Fibroblast of mammary gland (primary cell): ENCODE measurements at places on chromosomes 12 and 14.

- no peak for DNase-seq
Observed at GRCh38 chr14:36863271-36863670, 201.6 kb downstream of the PAX9 start.

GRCh38 chr12:130640901-130641300 lies 75.2 kb downstream of the RIMBP2 start:
- DNase-seq: no peak

GRCh38 chr14:102353126-102353619 lies 9.5 kb downstream of the CINP start:
- no peak for DNase-seq

DNA sequence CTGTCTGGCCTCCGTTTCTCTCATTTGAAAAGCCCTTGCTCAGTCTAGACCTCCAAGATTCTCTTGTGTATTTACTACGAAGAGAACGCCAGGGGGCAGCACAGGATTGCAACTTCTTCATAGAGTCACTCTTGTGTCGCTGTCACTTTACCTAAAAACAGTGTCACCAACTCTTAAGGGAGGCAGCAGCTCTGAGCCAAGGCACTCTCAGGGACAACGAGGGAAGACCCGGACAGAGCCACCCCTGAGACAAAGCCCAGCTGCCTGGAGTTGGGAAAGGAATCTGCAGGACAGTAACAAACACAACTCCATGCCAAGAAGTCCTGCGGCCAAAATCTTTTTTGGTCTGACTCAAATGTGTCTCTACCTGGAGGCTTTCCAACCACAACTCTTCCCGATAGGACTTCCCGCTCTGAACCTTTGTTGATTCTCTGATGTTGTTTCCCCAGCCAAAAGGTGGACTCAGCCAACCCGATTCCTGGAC lies 9.6 kb upstream of the RPAP3 start:
- peak; percentile 84 for DNase-seq

DNA sequence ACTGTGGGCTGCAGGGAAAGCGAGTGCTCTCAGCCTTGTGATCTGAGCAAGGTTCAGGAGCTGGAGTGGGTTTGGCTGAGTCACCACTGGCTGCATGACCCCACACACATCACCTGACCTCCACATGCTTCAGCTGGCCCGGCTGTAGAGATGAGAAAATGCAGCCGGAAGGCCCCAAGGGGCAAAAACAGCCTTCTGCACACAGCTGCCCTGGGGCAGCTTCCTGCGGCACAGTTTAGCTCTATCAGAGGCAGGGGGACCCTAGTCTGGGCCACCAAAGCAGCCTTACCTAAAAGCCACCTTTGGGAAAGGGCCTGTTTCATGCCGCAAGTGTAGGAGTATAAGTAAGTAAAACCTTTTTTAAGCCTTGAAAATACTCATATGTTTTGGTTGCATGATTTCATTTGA lies 123.3 kb downstream of the SSPN start:
- peak; percentile 97 for DNase-seq

DNA sequence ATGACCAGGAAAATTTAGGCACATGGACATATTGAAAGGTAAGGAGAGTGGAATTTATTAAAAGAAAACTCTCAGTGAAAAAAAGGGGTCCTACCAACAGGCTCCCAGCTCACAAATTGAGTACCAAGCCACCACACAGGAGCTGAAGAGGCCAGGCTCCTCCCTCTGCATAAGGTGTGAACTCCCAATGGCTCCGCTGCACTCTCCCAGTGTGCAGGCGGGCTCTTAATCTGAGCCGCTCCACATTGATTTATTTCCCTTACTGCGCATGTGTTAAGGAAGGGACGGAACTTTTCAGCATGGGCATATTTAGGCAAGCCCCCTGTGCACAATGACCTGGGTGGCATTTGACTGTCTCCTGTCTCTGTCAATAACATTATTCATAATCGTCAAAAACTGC lies 68.6 kb upstream of the PLEKHG7 start:
- no peak for DNase-seq

- DNase-seq: no peak
Observed at GRCh38 chr12:3975652-3976051, 102.5 kb upstream of the PARP11 start.

GRCh38 chr12:105931762-105932570 lies 206.8 kb downstream of the NUAK1 start:
- DNase-seq: no peak

- no peak for DNase-seq
Observed at GRCh38 chr14:105167303-105168092, 1.1 kb downstream of the JAG2 start.

GRCh38 chr14:92093320-92093719 lies 13.1 kb downstream of the ATXN3 start:
- peak; percentile 8 for DNase-seq

- peak; percentile 14 for DNase-seq
Observed at GRCh38 chr12:120642826-120643225, 2.4 kb downstream of the CABP1 start.

GRCh38 chr14:32080001-32080510 lies 3.0 kb downstream of the ARHGAP5 start:
- DNase-seq: no peak

DNA sequence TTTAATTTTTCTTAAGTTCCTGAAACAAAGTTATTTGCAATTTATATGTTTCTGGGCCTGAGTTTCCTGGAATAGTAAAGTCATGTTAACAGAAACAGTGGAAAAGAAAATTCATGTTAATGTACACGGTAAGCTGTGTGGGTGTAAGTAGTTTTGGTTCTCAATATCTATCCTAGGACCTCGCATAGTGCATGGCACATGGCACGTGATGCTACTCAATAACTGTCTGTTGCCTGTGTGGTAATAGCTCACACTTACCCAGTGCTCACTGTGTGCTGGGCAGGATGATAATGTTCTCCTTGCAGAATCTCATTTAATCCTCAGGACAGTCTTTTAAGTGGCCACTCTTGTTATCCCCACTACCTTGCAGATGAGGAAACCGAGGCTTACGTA lies 100.7 kb downstream of the DUSP16 start:
- DNase-seq: no peak

- DNase-seq: peak; percentile 60
Observed at GRCh38 chr12:69873429-69873828, 48.4 kb downstream of the MYRFL start.

GRCh38 chr14:27886256-27886655 lies 880.3 kb upstream of the FOXG1 start:
- no peak for DNase-seq

- DNase-seq: no peak
Observed at GRCh38 chr14:73753124-73753886, 39.1 kb upstream of the PNMA1 start.

- DNase-seq: no peak
Observed at GRCh38 chr12:132966676-132967415, 10.7 kb upstream of the ZNF605 start.

- peak; percentile 25 for DNase-seq
Observed at GRCh38 chr14:83071888-83072501, 1538.3 kb upstream of the SEL1L start.

- no peak for DNase-seq
Observed at GRCh38 chr14:21060614-21061346, 3.2 kb downstream of the RNASE8 start.

GRCh38 chr14:39315859-39316444 lies 82.2 kb downstream of the MIA2 start:
- no peak for DNase-seq

DNA sequence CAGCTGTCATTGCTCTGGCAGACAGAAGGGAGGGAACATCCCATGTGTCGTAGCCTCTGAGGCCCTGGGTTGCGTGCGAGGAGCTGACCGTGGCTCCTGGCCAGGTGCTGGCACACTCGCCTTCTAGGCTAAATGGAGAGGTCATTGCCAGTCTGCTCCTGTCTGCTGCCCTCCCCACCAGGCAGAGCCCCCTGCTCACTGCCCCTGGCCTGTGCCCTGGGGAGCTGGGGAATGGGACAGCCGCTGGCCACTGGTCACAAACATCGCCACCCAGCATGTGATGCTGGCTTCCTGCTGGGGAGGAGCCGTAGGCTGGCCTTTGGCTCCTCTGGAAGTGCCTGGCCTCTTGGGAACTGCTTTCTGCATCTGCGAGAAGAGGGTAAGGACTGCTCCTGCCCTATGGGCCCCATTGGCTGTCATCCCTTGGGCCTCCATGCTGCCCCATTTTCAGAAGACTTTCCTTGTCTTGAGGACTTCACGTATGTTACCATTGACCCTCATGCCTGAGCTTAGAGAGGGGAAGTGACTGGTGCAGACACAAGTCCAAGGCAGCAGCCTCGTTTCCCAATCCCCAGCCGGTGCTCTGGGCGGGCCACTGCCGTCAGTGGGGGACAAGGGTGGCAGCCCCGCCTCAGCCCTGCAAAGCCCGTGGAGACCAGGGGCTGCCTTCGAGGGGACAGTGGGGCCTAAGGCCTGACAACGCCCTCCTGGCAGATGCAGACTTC lies 2.0 kb upstream of the TNFAIP2 start:
- DNase-seq: peak; percentile 44

DNA sequence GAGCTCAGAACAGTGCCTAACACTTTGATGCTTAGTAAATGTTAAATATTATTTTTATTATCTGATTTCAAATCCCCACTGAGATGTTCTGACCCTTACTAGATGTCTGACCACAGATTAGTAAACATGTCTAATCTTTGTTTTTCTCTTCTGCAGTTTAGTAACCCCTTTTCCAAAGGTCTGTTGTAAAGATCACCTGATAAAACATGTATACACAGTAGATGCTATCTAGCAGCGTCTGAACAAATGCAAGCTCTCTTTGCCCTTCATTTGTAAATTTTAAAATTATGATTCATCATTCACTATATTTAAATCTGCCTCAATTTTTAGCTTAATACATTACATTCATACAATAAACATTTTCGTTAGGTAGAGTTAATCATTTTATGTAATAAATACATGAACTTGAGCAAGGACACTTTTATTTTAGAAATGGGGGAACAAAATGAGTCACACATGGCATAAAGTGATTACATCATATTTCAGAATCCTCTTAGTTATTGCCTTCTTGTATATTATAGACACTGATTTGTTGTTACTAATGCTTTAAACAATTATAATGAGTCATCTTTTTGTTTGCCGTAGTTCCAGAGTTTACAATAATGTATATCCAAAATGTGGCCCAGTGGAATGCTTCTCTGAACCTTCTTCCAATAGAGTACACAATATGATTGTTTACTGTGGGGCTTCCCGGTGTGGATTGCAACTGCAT lies 1.7 kb upstream of the OR4K5 start:
- no peak for DNase-seq

DNA sequence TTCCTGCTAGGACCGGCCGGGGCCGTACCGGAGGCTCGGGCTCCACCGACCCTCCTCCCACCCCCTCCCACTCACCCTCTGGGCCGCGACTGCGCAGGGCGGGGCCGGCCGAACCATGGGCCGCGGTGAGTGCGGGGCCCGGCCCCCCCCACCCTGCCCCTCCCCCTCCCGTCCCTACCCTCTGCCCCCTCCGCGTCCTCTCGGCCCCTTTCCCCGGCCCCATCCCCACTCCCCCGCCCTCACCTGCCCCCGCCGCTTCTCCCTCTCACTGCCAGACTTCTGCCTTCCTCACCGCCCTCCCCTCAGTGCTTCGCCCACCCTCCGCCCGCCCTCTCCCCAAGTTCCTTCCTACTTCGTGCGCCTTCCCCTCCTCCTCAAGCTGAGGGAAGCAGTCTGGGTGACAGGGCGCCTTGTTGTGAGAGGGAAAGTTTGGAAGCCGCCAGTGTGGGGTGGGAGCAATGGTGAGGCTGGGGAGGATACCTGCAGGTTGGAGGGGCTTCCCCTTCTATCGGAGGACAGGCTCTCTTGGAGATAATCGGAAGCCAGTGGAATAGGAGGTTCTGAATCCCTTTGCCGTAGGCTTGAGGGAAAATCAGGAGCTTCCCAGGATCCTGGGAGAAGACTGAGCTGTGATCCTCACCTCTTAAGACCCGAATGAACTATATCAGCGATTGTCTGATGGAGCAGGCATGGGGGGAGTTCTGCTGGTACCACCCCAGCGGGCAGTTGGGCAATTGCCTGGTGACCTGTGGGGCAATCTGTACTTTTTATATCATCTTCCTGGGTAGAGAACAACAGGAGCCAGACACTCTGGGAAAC lies 472 bp downstream of the MBD6 start:
- DNase-seq: no peak

- peak; percentile 73 for DNase-seq
Observed at GRCh38 chr12:32198555-32198954, 91.9 kb downstream of the BICD1 start.

- peak; percentile 26 for DNase-seq
Observed at GRCh38 chr12:64390275-64390851, at the start of gene C12orf56. Gene C12orf56 (minus strand): TSS chr12:64390758. CDS start chr12:64390565, 193 bp downstream.

DNA sequence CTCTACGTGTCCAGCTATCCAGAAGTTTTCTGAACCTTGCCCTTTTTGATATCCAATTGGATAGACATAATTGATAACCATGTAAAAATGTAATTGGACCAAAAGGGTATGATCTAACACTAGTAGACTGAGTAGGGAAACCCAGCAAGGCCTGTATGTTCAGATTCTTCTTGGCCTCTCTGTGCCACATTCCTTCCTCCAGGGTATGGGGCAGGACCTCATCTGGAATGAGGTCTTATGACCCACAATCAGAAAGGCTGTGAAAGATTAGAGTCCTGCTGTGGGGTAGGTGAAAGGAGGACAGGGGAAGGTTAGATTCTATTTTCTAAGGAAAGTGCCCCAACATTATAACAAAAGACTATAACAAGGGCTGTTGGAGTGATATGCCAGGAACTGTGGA lies 51.3 kb upstream of the A2ML1 start:
- no peak for DNase-seq

DNA sequence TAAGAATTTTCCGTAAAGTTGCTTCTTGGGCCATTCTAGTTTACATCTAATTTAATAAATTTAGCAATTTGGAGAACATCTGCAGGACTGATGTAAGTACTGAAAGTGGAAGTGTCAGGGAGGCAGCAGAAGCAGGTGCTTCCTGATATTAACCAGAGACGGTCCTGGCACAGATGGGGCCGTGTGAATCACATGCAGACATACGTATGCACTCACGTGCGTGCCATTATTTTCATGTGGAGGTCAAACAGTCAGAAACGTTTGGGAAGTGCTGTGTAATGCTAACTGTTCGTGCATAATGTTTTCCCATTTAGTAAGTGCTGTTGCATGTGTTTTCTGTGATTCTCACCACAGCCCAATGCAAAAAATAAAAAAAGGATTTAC lies 87.8 kb upstream of the DYNC1H1 start:
- peak; percentile 93 for DNase-seq

DNA sequence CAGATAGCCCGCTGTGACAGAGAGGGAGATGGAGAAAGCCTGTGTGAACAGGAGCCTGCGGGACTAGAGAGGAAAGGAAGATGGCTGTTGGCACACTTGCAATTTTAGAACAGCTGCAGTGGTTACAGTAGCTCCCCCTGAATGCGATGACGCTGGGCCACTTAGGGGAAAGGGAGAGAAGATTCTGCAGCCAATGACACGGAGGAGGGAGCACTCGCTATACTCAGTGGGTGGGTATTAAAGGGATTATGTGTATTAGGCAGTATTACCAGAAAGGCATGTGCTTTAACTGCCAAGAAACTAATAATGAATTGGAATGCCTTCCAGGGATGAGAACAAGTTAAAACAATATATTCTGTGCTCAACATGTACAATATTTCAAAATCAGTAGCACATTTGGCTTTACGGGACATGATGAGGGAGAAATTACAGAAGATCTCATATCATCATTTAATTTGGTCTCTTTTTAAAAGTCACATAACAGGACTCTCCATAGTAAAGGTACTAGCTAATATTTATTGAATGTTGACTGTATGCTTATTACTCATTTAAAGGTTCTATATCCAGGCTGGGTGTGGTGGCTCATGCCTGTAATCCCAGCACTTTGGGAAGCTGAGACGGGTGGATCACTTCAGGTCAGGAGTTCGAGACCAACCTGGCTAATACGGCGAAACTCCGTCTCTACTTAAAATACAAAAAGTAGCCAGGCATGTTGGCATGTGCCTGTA lies 35.9 kb upstream of the FOS start:
- peak; percentile 93 for DNase-seq
